Activated naive CD8-positive, alpha-beta T cell treated with anti-CD3 and anti-CD28 coated beads, Interleukin-2, amount 50 U/mL, for 16 hours (primary cell): ENCODE measurements at places on chromosomes 16 and 17.

DNA sequence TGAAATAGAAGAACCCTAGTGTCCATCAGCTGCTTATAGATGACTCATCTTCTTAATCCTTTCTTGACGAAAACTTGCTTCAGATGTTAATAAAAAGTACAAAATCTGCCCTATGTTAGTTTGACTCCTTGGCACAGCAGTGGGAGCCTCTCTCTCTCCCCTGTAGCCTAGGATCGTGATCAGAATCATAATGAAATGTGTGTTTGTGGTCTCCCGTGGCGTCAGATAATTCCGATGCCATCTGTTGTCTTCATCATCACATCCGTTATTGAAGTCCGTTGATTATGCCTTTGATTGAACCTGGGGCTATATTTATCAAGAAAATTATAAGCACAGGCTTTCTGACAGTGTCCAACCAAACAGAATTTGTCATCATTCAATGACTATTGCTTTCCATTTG is 102.5 kb downstream of the BMERB1 start:
- no peak for DNase-seq

- DNase-seq = no peak
Observed at GRCh38 chr16:55567382-55567781, 898 bp downstream of the CAPNS2 start.

GRCh38 chr17:43577664-43578403 is 31.7 kb upstream of the ETV4 start:
- no peak for DNase-seq

GRCh38 chr17:4739122-4740024 is at the start of the genes CXCL16 and ZMYND15:
TSS of gene CXCL16 (minus strand) at chr17:4739928. CDS start at chr17:4739339, 589 bp downstream.
TSS of gene ZMYND15 (plus strand) at chr17:4739833. CDS start at chr17:4740549, 716 bp downstream.
- DNase-seq = no peak

DNA sequence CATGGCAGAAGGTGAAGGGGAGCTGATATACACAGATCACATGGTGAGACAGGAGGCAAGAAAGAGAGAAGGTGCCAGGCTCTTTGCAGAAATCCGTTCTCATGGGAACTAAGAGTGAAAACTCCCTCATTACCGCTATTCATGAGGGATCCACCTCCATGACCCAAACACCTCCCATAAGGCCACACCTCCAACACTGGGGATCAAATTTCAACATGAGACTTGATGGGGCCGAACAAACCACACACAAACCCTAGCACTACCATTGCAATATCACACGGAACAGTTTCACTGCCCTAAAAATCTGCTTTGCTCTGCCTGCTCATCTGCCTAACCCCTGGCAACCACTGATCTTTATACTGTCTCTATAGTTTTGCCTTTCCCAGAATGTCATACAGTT is 34.8 kb downstream of the C17orf67 start:
- no peak for DNase-seq

- no peak for DNase-seq
Observed at GRCh38 chr16:17555176-17555575, 84.4 kb upstream of the XYLT1 start.

DNA sequence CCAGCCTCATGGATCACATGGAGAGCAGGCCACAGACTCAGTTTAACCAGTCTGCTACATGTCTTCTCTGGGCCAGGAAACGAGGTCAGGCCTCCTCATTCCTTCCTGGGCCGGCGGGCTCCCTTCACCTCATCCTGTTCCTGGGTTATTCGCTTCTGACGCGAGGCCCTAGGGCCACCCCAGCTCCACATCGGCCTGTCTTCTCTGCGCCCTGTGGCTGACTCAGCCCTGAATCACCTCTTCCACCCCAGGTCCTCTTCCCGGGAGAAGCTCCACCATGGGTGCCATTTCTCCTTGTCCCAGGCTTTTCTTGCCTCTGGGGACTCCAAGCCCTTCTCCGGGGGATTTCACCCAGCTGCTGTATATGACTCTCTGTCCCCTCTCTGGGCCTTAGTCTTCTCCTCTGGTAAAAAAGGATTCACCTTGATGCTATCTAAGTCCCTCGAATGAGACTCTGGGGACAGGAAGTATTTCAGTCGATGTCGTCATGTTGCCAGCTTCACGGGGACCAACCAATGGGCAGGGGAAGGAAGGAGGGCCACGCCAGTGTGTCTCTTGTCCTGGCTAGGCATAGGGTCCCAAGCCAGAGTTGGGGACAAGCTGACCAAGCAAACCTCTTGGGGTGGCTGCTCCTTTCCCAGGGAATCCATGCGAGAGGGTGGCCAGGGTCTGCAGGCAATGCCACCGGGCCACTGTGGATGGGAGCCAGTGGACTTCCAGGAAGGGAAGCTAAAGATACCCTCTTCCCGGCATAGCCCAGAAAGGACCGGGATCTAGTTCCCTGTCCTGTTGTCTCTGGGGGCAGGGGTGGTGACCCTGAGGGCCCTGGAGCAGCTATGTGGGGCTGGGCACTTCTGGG is 58.7 kb downstream of the SOCS3 start:
- no peak for DNase-seq

DNA sequence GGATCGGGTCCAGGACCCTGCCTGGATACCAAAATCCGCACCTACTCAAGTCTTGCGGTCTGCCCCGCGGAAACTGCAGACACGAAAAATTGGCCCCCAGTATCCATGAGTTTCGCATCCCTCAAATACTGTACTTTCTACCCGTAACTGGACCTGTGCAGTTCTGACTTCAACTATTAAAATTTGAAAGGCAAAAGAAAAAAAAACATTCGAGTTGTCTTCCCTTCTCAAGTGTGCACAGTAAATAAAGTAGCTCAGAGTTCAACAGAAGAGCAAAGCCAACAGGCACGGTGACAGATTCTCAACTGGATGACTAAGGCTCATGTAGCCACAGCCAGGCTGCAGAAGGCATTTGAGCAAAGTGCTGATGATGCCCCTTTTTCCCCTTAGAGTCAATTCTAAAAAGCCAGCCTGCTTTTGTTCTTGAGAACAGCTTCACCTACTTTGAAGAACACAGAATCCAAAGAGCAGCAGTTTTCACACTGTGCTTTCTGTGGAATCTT is 32.5 kb downstream of the MARF1 start:
- DNase-seq = no peak

GRCh38 chr16:84186685-84187437 is at the start of gene TAF1C:
TSS of gene TAF1C (minus strand) at chr16:84187057. CDS start at chr16:84184988, 2,069 bp downstream.
- DNase-seq = peak; percentile 79

- no peak for DNase-seq
Observed at GRCh38 chr17:29195465-29196081, 15.4 kb upstream of the MYO18A start.

GRCh38 chr17:2655546-2655945 is 56.0 kb downstream of the CLUH start:
- no peak for DNase-seq

- DNase-seq = no peak
Observed at GRCh38 chr17:9116861-9117568, 95.7 kb downstream of the NTN1 start.

DNA sequence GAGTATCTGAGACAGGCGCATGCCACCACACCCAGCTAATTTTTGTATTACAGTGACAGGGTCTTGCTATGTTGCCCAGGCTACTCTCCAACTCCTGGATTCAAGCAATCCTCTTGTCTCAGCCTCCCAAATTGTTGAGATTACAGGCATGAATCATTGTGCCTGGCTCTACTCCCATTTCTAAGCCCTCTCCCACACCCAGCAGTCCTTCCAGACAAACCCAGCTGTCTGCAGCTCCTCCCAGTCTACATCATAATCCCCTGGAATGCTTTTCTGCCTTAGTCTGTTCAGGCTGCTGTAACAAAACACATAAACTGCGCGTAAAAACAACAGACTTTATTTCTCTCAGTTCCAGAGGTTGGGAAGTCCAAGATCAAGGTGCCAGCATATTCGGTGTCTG is 144.5 kb downstream of the GRIN2A start:
- DNase-seq = no peak

DNA sequence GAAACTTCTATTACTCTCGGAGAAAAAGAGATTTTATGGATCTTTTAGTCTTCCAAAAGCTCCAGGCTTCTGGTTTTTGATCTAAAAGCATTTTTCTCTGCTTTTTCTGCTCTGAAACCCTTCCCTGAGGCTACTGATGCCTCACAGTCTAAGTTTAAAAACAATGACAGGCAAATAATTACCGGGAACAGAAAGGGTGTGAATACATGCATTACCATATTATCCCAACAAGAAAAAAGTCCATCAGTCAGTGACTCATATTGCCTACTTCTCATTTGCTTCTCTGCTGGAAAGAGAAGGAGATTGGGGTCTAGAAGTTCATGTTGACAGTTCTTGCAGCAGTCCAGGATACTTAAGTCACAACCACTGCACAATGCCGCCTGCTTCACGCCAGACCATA is 482.9 kb upstream of the C16orf82 start:
- no peak for DNase-seq

DNA sequence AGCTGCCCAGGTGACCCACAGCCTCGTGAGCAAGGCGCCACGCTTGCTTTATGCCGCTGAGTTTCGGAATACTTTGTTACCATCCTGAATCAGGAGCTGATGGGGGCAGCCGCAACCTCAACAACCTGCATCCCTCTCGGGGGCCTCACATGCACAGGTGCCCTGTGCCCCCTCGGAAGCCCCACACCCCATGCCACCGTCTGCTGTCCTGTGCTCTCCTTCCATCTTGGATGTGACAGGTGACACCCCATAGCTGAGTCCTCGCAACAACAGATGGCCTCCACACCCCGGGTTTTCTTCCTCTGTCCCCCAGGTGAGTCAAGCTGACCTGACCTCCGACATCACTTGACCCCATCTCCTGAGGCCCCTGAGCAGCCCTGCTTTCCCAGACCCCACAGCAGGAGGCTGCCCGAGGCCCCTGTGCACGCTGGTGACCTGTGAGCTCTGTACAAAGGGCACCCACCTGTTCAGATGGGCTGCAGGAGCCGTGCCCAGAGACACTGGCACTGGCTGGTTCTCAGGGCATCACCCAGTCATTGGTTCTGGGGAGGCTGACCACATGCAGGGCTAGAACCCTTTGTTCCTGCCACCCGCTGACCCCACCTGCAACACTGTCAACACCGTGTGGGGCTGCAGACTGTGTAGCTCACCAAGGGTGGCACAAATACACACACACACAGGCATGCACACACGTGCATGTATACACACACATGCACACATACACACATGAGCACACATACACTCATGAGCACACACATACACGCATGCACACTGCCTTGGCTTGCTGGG is 57.7 kb downstream of the RMI2 start:
- no peak for DNase-seq
